NCI-H446 treated with DMSO at 0.1 percent for 48 hours (cell line): ENCODE measurements at places on chromosomes 6 and 20.

DNA sequence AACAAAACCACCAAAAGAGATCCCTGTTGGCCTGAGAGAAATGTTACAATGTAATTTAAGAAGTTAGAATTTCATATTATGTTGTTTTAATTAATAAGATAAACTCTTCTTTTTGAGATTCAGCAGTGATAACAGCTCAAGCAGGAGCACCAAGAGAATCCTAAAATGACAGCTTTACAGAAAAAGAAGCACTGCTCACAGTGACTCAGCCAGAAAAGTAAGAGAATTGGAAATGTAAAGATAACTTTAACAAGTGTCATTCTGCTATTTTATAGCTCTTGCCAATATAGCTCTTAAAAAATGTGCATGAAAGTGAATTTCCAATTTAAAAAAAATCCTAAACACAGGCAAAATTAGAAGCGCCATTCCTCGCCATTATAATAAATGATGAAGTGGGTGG, 111.3 kb downstream of the UBE3D start:
- DNase-seq = no peak

DNA sequence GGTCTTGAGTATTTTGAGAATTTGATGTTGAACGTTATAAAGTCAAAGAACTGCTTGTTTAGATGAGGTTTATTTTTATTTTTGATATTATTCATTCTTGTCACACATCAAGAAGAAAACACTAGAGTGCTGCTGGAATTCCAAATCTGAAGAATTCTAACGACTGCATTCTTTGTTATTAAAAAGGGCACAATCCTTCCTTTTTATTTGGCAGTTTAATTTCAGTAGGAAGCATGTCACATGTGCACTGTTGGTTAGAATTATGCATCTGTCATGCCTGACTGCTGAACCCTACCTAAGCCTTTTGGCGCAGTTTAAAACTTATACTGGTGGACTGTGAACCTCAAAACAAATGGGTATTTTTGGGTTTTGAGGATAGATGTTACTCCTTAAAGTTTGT, 4.0 kb downstream of the ID4 start:
- no peak for DNase-seq

DNA sequence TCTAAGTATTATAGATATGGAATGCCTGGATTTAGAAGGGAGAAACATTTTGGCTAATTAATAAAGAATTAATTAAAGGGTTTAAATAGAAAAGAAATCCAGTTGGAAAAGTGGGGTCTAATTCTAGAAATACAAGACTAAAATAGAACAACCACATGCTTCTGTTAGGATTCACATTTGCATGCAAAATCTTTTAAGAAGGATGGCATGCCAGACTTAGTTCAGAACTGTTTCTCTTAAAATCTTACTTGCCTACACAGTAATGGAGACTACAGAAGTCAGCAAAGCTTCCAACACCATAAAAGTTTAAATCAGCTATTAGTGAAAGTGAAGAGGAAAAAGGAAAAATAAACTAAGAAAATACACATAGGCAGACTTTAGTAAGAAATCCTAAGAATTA, 32.7 kb upstream of the KATNA1 start:
- no peak for DNase-seq

- no peak for DNase-seq
Observed at GRCh38 chr20:50844430-50845100, 49.7 kb downstream of the BCAS4 start.

DNA sequence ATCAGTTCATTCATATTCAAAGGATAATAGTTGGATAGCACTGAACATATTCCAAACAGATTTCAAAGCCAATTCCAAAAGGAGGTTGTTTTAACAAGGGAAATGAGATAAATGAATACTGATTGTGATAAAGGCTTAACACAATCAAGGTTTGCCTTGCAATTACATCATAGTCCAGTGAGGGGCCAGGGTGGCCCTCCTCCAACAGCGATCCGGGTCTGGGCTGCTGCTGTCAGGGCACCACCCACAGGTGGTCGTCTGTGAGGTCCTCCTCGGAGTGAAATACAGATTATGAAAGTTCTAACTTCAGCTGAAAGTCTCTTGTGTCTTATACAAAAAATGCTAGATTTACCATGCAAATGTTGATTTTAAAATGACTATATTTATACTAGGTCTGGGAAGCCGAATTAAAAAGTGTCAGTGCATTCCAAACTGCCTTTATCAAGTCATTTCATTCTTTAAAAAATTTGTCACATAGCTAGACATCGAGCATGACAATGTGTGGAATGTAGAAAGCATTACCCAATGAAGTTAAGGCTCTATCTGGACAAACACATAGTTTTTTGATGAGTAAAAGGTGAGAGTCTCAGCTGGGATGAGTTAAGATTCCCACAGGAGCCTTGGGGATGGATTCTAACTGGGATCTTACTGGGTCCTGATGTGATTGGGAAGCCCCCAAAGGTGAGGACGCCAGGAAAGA, 65.9 kb upstream of the SLC22A23 start:
- no peak for DNase-seq

DNA sequence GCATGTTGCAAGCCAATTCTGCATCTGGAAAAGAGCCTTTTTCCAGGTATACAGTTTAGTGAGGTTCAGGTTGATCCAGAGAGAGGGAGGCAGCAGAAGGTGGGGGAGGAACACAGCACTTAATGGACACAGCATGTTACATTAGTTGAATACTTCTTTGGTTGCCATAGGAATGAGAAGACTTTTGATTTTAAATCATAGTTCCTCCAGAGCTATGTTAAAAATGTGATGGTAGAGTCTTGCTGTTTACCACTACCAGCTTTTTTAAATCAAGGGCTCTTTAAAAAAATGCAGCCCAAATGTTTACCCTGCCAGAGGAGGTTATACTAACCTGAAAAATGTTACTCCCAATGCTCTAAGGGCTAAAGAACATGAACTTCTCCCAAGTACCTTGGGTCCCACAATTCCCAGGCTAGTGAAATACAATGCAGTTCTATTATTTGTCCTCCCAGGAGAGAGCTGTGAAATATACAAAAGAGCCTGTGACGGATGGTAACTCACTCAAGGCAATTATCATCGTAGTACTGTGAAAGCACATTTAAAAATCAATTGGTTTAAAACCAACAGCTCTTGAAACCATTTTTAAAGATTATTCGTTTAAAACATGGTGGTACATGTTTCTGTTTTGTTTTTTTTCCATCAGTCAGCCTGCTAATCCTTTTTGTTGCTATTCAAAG, 6.9 kb upstream of the PHACTR1 start:
- no peak for DNase-seq

DNA sequence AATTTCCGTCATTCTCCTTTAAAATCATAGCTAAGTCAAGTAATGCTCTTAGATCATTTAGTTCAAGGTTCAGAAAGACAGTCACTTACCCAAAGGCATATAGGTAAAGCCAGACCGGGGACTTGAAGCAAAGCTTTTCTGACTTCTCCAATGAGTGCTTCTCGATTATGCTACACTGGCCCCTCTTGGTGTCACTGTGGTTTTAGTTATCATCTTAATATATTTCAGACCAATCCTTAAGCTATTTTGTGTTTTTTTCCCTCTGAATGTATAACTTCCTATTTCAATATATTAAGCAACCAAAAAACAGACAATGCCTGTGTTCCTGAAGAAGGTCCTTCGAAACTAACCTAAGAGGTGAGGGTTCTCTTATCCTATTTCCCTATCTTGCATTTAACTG, 3.9 kb downstream of the PRDM1 start:
- no peak for DNase-seq

DNA sequence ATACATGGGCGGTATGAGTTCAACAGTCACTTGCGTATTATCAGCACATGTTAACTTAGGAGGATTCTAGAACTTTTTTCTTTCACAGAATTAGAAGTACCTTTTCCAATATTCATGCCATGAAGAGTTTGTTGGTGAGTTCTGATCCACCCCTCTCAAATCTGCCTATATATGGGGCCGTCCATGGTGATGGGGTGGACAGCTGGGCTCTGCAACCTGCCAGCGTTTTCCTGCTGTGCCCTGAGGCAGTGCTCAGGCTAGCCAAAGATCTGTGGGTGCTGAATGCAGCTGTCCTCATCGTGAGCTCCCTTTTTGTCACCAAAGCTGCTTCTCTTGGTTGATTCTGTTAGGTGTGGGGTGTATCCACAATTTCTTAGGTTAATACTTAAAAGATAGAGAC, 88.7 kb downstream of the THBS2 start:
- DNase-seq = no peak

DNA sequence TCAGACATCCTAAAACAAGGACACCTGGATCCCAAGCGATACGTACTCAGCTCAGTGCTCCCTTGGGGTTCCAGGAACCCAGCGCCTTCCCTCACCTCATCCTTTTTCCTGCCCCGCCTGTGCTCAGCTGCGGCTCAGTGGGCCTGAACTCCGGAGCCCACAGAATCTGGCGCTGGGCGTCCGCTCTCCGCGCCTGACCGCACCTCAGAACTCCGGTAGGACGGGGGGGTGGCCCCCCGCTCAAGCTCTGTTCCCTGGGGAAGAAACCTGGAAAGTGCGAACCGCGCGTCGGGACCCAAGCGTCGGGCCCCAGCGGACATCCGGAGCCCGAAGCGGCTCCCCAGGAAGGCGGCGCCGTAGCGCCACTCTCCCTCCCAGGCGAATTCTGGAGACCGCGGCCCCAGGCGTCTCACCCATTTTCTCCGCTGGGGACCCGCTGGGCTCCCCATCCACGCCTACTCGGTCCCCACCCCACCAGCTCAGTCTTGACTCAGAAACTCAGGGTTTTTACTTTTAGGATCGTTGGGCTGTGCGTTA, 336 bp upstream of the LY6G5C start:
- no peak for DNase-seq

DNA sequence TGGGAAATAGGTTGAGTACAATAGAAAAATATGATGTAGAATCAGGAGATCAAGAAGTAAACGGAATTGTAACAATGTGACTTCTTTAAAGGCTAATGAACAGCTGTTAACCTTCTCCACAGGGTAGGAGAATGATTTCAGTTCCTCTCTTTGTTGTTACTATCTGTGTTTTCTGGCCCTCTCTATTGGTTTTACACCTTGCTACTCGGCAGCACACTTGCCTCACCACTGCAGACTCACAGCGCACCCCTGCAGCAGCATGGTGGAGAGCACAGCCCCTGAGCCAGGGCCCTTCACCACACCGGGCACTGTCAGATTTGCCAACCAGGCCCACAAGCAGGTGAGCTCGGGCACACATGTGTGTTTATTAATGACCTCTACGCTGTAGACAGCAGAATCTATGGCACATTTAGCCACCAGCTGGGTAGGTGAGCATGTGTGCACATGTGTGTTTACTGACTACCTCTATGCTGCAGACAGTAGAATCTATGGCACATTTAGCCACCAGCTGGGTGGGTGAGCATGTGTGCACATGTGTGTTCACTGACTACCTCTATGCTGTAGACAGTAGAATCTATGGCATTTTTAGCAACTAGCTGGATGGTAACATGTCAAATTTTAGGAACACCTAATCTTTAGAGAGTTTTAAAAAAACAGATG, 16.8 kb downstream of the SFT2D1 start:
- no peak for DNase-seq

GRCh38 chr6:24957199-24957598, 21.4 kb upstream of the RIPOR2 start:
- DNase-seq = no peak

GRCh38 chr6:158154816-158155215, 13.2 kb downstream of the SERAC1 start:
- no peak for DNase-seq
